ENCODE measurements at places on chromosomes 4 and X.

DNA sequence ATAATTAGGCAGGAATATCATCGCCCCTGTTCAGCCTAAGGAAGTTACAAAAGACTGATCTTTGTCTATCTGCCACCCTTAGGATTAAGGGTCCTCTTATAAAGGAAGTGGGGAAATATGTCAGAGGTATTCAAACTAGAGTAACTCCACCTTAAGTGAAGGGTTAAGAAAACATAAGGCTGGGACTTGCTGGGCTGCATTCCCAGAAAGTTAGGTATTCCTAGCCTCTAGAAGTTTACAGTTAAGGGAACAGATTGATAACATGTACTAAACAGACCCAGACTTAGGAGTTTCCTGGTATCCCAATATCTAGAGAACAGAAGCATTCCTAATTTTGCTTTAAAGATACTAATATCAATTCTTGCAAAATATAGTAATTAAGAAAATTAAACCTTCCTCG is 6.0 kb downstream of the CXCL2 start:
- DNase-seq, result peak; percentile 47

- peak; percentile 90 for DNase-seq
Measured at GRCh38 chrX:115058276-115058675, 40.9 kb upstream of the IL13RA2 start.

- no peak for DNase-seq
Measured at GRCh38 chr4:153005899-153006381, 69.8 kb downstream of the FHDC1 start.

DNA sequence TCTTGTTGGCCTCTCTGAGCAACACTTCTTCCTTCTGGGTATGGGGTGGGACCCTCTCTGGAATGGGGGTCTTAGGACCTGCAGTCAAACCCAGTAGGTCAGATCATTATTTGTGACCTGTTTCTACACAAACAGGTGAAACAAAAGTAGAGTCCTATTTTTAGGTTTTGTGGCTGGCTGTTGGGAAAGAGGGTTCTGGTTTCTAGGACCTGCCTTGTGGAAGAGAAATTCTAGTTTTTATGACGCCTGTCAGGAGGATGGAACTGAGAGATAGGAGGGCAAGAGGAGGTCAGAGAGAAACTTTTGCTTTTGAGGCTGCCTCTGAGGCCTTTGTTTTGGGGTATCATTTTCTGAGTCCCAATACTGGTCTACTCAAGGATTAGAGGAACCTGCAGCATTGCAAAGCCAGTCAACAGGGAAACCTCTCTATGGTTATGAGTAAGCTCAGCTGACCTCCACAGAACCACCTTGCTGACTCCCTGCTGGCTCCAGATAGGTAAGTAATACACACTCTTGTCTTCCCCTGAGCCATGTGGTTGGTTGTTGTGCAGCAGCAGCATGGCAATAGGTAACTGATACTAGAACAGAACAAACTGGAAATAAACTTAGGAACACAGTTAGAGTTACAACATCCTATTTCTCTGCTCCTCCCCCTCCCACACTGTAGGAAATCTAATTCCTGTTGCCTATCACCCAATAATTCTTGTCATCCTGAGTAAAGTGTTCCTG is 114.7 kb upstream of the VCX3B start:
- DNase-seq, result no peak

GRCh38 chr4:138775489-138775888 is 240.1 kb upstream of the NOCT start:
- no peak for DNase-seq

Measured in astrocyte of the spinal cord (primary cell).